ENCODE measurements at places on chromosomes 7 and 10.

DNA sequence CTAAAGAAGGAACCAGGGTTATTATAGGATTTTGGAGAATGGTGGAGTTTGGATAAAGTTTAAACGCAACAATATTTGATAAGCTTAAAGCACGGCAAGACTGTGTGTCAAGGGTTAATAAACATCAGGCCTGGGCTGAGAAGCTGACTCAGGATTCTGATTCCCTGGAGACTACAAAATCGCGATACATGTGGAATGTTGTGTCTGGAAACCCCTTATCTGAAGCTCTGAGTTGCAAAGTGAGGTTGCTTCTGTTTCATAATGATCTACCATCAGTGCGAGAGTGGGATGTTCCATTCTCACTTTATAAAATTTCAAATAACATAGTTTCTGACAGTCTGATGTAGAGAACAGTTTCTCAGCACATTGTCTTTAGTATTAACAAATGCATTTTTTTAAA, 7.8 kb downstream of the C1GALT1 start:
- DNase-seq = no peak

DNA sequence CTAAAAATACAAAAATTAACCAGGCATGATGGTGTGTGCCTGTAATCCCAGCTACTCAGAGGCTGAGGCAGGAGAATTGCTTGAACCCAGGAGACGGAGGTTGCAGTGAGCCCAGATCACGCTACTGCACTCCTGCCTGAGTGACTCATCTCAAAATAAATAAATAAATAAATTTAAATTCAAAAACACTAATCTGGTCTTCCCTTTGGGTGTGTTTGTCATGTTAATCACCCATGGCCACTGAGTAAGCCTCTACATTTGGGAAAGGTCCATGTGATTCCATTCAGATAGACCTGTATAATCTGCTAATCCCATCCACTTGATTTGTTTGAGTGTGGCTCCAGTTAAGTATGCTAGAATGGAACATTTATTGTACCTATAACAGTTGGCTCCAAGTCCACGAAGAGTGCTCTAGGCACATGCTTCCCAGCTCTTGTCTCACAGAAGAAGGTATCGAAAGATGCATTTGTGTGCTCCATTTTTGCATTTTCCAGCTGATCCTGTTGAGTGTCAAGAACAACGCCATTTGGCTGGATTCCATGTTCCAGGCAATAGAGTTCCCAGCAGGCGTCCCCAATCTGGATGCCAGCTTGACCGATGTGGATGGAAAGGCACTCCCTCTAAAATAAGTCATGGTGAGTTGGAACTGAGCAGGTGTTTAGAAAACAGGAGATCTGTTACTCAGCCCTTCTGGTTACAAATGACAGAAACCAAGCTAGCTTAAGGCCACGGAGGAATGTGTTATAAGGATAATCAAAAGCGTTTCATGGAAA, 4.0 kb downstream of the TUBAL3 start:
- DNase-seq = no peak

DNA sequence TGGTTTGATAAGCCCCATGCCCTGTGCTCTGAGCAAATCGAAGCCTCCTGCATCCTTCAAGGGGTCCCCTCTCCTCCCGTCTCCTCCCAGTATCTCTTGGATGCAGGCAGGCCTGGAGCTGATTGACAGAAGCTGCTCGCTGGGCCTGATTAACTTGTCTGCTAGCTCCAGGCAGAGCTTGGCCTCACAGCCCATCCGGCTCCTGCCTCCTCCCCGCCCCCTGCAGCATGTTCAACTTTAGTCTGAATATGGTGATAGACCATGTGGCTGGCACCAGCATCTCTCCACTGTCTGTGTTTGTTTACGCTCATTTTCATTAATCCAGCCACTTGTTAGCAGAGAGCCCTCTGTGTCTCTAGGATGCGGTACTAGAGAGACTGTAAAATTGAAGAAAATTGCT, 432.2 kb downstream of the DPP6 start:
- DNase-seq = no peak

- DNase-seq = peak; percentile 94
Observed at GRCh38 chr7:111561904-111562732, at the start of gene IMMP2L. TSS of gene IMMP2L (minus strand) at chr7:111562492.

DNA sequence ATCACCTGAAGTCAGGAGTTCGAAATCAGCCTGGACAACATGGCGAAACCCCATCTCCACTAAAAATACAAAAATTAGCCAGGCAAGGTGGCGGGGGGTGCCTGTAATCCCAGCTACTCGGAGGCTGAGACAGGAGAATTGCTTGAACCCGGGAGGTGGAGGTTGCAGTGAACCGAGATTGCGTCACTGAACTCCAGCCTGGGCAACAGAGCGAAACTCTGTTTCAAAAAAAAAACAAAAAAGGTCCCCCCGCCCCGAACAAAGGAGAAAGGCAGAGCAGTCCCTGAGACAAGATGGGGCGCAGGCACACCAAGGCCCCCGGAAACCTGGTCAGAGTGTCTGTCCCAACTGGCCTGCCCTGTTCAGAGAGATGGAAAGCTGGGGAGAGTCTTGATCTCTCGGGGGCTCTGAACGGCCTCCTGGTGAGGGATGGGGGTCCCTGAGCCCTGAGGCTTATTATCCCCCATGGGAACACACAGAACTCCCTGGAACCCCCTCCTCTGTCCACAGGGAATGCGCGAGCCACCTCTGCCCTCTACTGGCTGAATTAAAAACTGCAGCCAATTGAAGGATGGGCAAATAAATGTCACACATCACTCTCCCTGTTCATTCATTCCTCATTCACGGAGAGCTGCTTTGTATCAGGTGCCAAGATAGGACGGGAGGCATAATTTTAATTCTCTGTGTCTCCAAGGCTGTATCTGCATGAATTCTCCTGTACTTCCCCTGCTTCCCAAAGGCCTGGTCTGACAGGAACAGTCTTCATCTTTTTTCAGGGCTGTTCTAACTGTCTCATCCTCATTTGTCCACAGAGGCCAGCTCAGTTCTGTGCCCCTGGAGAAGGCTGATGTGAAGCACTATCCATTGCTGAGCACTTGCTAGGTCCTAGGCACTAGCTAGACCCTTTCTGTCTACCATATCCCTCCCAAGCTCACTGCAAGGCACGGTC, 28.9 kb downstream of the MAT1A start:
- peak; percentile 43 for DNase-seq

Measured in CD4-positive, alpha-beta T cell treated with Interleukin-17A for 4 hours (primary cell).